ENCODE measurements at places on chromosomes 5 and 9. TPM values are rescaled to one million over a fixed set of nuclear protein-coding genes. Genes with fewer than 3 reads are reported as not detected.
A peak's percentile ranks its signal among the peaks of the same experiment; 100 is the strongest.

Gene SH3RF2
- total RNA-seq: 2.7 TPM

Gene SLC6A7
- total RNA-seq: not detected

Gene SLC30A5
- total RNA-seq: 109 TPM

Gene RASGRF2
- 3.3 TPM for total RNA-seq

- DNase-seq: no peak
Observed at GRCh38 chr5:83817591-83817990, 96.9 kb upstream of the HAPLN1 start.

- DNase-seq: no peak
Observed at GRCh38 chr9:98020476-98021145, 35.9 kb upstream of the NANS start.

- DNase-seq: no peak
Observed at GRCh38 chr5:67051164-67051563, 145.4 kb downstream of the CD180 start.

DNA sequence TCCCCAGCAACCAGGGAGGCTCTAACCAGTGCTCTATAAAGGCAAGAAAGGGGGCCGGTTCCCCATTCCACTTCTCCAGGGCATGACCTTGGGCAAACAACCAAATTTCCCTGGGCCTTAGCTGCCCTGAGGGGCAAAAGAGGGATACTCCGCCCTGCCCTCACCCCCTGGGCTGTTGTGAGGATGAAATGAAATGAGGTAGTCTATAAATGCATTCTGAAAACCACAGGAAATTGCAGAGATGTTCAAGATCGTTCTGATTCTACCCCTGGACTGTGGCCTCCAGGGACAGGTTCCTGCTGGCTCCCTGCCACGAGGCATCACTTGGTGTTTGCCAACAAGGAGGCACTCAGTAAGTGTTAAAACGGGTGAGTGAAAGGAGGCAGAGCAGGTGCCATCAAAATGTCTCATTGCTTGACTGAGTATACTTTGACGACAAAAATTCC, 5.7 kb downstream of the RAPGEF1 start:
- no peak for DNase-seq

DNA sequence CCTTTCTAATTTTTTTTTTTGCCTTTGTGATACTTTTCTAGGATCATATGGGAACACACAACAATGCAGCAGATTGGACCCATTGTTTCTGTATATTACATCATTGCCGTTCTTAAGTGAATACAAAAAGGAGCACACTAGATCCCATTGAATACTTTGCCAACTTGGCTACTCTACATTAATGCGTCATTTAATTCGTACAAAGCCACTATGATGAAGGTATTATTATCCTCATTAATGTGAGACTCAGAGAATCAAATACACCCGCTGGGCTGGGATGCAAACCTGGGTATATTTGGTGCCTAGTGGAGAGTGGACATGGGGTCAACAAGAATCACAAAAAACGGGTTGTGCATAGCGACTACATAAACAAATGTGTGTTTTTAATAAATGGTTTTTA, 31.9 kb downstream of the OR2K2 start:
- no peak for DNase-seq

DNA sequence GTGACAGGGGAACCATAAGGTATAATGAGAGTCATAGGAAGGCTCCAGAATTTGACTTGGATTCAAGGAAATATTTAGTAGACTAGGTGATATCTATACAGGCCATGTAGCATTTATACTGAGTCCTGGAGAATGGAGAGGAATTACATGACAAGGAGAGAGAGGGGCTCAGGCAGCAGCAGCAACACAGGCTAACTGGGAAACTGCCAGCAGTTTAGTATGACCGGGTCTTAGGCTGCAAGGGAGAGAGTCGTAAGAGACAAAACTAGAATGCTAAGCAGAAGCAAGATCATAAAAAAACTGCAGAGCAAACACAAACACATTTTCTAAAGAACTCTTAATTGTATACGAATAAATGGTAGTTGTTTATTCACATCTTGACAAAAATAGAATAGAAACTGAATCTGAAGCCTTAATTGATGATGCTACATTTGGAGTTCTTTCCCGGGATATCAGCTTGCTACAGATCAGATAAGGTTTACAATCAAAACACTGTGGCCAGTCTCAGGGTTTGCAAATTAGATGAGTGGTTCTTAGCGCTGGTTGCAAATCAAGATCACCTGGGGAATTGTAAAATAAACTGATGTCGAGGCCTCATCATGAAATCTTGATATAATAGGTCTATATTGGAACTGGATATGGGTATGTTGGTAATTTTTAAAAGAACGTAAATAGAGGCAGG, 480.0 kb upstream of the C9orf72 start:
- no peak for DNase-seq

DNA sequence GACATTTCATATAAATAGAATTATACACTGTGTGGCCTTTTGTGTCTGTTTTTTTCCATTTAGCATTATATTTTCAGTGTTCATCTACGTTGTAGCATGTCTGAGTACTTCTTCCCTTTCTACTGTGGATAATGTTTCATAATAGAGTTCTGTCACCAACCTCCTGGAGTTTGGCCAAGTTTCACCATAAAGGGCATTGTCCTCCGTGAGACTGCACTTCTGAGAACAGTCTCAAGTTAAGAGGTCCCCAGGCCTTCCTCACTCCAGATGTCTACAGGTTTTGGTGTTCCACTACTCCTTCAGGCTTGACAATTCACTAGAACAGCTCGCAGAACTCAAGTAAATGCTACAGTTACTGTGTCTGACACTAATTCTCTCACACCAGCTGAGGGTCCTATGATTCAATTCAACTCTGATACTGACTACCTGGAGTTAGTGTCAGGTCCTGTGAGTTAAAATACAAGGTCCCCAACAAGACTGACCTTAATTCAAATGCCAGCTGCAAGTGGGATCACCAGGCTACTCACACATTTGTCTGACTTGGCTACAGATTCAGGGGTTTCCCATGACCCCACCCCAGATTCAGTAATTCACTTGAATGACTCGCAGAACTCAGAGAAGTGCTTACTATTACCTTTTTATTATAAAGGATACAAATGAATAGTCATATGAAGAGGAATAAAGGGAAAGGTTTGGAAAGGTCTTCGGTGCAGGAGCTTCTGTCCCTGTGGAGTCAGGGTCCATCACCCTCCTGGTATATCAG, 31.1 kb downstream of the SLC35A4 start:
- DNase-seq: no peak

Gene IFNK
- total RNA-seq: not detected

DNA sequence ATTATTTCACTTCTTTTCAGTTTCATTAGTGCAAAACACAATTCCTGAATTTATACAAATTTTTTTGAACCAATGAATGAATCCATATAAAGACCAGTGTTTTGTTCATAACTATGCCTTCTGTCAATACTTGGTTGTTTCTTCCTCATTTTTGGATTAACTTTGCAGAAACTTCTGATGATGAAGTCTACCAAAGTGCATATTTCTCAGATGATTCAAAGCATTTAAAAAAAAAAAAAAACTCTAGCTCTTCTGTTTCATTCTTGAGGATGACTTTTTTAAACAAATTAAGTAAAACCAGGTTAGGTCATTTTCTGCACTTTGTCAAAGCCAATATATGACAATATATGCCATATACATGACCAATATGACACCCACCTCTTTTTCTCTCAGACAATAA, 92.6 kb downstream of the CHSY3 start:
- DNase-seq: no peak

Gene FIBCD1
- not detected for total RNA-seq

Gene TXNDC8
- total RNA-seq: not detected

GRCh38 chr9:86354818-86355309, 654 bp upstream of the TUT7 start:
- no peak for DNase-seq

- DNase-seq: peak; percentile 27
Observed at GRCh38 chr5:40572937-40573336, 106.8 kb upstream of the PTGER4 start.

GRCh38 chr9:122370869-122371755, at the start of gene PTGS1:
PTGS1 (plus strand) TSS chr9:122371024; CDS start chr9:122371085, 61 bp downstream.
- no peak for DNase-seq

Gene CAPSL
- 7.7 TPM for total RNA-seq
